Activated CD4-positive, alpha-beta T cell treated with anti-CD3 and anti-CD28 coated beads for 1 hour (primary cell): ENCODE measurements at places on chromosomes 6 and 20.

DNA sequence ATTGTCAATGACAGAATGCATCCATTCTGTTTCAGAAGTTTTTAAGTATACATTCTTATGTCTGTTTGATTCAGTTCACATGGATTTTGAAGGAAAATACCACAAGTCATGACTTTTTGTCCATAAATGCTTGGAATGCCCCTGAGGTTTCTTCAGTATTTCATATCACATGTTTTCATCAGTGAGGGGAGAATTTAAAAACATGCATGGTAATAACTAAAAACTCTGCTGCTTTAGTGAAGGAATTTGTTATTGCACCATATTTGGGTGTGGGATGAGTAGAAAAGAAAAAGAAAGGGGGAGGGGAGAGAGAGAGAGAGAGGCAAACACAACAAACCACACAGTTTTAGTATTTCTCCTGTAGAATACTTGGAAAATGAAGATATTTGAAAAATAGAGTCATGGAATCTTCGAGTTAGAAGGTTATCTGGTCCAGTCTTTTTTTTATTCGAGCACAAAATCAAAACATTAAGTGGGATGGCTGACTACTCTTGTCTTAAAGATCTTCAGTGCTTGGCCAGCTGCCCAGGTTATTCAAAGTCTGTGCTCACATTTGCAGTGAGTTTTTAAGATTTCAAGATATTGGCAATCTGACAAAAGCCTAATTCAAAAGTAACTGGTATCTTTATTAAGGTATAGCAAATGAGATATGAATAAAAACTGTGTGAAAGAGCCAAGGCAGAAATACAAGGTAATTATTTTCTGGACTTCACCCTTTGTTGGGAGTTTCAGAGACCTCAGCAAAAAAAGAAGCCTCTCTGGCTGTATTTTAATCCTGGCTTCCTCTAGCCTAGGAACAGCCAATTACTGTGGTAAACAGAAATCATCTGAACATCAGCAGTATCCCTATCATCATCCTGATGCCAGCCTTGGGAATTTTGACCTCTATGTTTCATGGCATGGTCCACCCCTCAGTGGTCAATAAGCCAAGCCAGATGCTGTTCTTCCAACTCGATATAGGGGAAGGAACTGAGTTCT lies 687.9 kb upstream of the CITED2 start:
- DNase-seq: no peak

GRCh38 chr20:33732166-33732970 lies 572 bp downstream of the ZNF341 start:
- DNase-seq: peak; percentile 75

DNA sequence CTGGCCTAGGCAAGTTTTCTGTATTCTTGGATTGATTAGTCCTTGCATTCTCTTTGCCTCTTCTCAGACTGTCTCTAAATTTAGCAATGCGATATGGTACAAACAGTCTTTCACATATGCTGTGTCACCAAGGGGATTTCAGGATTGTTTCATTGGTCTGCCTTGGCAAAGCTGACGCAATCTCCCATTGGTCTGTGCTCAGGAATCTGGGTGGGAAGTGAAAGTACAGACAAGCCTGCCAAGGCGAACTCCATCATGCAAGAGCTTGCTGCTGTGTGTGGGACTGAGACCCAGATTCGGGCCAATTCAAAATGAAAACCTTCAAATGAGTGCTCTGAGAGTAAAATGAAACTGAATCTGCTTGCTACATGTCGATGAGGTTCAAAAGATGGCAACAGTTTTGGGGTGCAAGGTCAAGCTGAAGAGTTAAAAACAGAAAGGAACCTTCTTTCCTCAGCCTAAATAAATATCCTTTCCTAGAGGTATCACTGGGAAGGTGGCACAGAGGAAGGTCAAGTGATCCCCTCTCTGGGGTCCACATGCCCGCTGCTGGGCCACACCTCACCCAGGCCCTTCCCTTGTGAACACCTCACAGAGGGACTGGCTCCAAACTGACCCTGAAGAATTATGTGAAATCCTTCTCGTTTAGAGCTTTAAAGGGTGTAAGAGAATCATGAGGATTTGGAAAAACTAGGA lies 198.8 kb upstream of the PREP start:
- DNase-seq: no peak

- no peak for DNase-seq
Observed at GRCh38 chr6:116562614-116563013, 8.7 kb upstream of the RWDD1 start.

DNA sequence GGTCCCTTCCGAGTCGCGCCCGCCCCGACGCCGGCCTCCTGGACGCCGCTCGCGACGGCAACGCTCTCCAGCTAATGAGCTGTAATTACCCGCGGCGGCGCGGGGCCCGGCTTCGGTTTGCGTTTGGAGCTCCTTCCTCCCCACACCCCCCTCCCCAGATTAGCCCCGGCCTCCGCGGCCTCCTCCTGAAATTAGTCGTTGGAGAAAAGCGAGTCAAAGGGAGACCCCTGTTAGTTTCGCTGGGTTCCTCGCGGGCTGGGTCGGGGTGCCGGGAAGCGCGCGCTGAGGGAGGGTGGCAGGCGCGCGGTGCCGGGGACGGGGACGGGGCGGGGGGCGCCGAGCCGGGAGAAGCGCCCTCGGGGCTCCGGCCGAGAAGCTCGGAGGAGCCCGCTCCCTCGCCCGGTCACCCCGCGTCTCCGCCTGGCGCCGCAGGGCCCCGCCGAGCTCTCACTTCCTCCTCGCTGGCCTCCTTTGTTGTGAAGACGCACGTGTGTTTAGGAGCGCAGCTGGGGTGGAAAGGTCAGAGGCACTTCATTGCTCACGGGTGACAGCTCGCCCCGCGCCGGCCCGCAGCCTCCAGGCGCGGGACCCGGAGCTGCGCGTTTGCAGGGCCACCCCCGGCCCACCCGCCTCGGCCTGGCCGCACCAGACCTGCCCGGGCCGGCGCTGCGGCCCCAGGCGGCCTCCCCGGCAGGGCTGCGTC lies 4.9 kb downstream of the FOXC1 start:
- no peak for DNase-seq

DNA sequence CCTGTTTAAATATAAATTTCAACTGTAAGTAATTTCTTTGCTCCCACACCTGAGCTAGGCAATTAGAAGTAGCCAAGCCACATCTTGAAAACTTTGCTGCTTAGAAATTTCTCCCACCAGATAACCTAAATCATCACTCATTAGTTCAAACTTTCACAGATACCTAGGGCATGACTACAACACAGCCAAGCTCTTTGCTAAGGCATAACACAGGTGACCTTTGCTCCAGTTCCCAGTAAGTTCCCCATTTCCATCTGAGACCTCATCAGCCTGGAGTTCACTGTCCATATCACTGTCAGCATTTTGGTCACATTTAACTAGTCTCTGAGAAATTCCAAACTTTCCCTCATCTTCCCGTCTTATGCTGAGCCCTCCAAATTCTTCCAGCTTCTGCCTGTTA lies 79.8 kb upstream of the OPRM1 start:
- DNase-seq: no peak

- no peak for DNase-seq
Observed at GRCh38 chr20:62755817-62756724, 40.2 kb upstream of the MRGBP start.

DNA sequence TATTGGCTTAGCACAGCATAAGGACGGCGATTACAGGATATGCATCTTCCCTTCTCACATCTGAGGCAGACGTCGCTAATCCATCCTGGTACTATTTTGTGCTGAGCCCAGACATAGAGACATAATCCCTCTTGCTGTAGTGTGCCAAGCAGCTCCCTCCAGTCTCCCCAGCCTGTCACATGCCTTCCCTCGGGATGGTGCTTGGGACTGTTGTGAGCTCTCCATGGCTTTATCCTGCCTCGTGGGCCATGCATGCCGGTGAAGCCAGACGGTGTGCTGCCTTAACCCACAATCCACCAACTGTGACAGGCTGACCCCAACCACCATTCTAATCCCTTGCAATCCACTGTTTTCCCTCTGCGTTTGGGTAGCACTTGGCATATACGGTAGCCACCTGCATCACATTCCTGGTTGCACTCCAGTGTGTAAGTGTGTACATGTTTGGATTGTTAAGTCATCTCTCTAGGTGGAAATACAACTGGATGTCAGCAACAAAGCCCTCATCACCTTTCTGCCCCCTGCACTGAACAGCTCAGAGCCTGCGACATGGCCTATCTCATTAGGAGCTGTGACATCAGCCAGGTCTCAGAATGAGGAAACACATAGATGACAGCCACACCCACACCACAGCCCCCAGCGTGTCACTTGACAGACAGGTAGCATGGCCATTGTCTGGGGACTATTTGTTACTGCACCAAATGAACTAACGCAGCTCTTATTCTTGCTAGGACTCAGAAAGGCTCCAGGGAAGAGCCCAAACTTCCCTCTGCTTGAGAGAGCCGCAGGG lies 374.8 kb upstream of the CDH4 start:
- DNase-seq: no peak

- DNase-seq: no peak
Observed at GRCh38 chr6:165511807-165512206, 151.2 kb downstream of the PDE10A start.

- no peak for DNase-seq
Observed at GRCh38 chr20:13396826-13397225, 175.8 kb downstream of the ISM1 start.

DNA sequence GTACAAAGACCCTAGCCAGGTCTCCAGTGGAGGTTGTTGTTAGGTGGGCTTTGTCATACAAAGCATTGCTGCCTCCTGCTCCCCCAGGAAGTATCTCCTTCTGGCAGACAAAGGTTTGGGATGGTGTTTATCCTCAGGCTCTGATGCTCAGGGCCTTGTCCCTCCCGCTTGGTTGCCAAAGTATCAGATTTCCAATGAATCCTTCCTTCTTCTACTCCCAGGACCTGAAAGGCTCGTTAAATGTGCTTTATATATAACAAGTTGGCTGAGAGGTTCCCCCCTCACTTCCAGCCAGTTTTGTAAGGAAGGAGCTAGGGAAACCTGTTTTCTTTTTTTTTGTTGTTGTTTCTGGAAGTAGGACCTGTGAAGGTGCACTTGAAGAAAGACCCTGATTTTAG lies 14.4 kb downstream of the PTK7 start:
- DNase-seq: no peak

- no peak for DNase-seq
Observed at GRCh38 chr20:24995741-24996448, 3.3 kb upstream of the APMAP start.

- no peak for DNase-seq
Observed at GRCh38 chr6:16162003-16162402, 33.1 kb downstream of the MYLIP start.

DNA sequence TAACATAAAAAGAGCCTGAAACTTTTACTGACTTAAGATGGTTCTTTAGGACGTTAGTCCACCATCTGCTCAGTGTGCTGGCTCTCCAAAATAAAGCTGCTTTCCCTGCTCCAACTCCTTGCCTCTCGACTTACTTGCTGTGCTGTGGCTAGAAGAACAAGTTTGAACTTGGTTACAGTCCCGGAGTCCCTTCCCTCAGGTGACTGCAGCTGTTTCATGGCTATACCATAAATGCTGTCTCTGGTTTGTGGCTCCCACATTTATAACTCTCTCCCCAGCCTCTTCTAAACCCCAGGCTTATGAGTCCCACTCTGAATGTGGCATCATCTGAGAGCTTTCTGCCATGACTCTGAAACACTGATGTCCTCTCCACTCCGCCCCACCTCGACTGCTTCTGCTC lies 306.4 kb upstream of the PRND start:
- no peak for DNase-seq

- DNase-seq: no peak
Observed at GRCh38 chr6:168016176-168016620, 18.7 kb downstream of the KIF25 start.

DNA sequence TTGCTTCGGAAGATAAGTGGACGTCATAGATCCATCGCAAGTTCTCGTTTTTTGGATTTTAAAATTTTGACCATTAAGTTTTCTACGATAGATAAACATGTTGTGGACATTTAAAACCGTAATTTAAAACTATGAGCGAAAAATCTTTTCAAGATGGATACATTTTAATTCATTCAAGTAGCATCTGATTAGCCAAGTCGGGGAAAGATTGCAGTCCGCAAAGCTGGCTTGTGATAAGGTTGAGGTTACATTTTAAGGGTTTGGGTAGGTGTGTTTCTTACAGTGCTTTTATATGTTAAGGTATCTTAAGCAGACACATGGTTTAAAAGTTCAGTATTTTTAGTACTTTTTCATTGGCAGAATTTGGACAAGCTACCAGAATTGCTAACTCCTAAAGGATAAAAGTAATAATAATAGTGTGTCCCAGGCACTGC lies 1.2 kb downstream of the WTAP start:
- DNase-seq: no peak

- DNase-seq: no peak
Observed at GRCh38 chr6:43604174-43604573, 24.9 kb downstream of the GTPBP2 start.

DNA sequence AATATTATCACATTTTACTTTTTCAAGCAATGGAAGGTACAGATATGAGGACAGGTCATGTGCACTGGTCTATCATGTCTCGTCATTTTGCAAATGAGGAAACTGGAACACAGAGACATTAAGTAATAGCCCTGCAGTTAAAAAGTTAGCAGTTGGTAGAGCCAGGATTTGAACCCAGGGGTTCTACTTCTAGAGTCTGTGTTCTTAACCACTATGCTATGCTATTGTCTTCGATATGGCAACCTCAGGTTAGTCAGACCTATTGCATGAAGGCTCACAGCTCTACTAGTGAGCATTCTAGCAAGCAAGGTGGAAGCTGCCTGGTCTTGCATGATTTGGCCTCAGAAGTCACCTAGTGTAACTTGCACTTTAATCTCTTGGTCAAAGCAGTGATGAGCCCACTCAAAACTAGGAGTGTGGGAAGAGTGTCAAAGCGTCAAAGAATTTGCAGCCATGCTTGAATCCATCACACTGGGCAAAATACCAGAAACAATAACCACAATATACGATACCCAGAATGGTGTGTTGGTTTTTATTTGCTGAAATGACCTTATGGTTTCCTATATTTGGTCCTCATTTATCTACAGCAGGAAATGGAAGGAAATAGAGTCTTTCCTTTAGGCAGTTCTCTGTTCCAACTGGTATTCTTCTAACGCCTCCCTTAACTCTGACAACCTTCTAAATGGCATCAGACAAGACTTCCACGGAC lies 20.4 kb upstream of the BMP2 start:
- DNase-seq: no peak

- DNase-seq: no peak
Observed at GRCh38 chr6:158009114-158009891, 27.6 kb downstream of the SYNJ2 start.
